ENCODE measurements at places on chromosomes 7 and 10.

DNA sequence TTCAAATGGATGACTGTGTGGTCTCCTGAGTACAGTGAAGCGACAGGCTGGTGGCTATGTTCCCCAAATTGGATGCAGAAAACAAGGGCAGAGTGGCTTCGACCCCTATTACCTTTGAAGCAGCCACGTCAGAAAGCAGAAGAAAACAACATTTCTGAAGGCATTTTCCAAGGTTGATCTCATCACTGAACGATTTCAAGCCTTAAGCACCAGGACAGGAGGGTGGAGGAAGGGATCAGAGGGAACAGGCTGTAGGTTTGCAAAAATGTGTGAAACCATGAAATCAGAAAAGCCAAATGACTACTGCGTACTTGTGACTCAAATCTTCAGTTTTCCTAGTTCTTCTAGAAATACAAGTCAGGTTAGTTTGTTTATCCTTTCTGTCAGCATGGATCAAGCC lies 181.0 kb upstream of the TMEM106B start:
- no peak for DNase-seq

- no peak for DNase-seq
These were observed 58.7 kb downstream of the MTURN start for GRCh38 chr7:30193336-30193943.

- no peak for DNase-seq
These were observed 20.9 kb downstream of the NUP205 start for GRCh38 chr7:135578569-135578968.

- no peak for DNase-seq
These were observed 170.6 kb downstream of the LRRN3 start for GRCh38 chr7:111261496-111261895.

DNA sequence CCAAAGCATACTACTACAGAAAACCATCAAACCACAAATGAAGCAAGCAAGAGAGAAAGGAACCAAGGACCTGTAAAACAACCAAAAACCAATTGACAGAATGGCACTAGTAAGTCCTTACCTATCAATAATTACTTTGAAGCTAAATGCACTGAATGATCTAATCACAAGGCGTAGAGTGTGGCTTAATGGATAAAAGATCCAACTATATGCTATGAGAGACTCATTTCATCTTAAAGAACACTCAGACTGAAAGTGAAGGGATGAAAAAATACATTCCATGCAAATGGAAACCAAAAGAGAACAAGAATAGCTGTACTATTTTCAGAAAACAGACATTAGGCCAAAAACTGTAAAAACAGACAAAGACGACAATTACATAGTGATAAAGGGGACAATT lies 70.7 kb downstream of the CRPPA start:
- DNase-seq: no peak

GRCh38 chr10:122306744-122307143 lies 35.6 kb downstream of the BTBD16 start:
- no peak for DNase-seq

DNA sequence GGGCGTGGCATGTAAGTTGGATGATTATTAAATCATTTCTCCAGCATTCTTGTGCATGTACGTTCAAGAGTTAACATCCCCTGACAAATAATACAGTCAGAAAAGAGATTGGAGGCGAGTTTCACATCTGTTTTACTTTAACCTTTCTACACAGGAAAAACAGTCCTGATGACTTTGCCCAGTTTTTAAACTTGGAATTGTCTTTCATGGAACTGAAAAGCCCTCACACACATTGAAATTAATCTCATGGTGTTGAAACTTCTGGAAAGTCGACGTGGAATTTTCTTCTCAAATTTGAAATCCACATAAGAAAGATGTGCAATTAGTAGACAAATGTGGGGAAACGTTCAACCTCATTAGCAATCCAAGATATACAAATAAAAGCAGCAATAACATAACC lies 31.2 kb upstream of the ZNF438 start:
- no peak for DNase-seq

DNA sequence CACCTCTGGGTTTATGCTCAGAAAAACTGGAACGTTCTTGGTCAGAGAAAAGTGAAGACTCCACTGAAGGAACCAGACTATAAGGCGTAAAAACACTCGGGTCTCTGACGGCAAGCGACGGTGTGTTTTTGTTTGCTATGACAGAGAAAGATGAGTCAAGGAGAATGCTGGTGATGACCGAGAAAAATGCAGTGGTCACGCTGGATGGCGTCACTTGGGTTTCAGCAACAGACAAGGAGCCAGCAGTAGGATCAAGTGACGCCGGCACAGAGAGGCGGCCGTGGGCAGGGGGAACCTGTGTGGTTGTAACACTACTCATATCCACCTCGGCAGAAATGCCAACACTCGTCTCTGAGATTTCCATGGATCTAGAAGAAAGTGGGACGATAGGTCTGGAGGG lies 63.4 kb downstream of the KIAA1549 start:
- no peak for DNase-seq

GRCh38 chr10:18498998-18499397 lies 152.4 kb downstream of the NSUN6 start:
- DNase-seq: no peak

DNA sequence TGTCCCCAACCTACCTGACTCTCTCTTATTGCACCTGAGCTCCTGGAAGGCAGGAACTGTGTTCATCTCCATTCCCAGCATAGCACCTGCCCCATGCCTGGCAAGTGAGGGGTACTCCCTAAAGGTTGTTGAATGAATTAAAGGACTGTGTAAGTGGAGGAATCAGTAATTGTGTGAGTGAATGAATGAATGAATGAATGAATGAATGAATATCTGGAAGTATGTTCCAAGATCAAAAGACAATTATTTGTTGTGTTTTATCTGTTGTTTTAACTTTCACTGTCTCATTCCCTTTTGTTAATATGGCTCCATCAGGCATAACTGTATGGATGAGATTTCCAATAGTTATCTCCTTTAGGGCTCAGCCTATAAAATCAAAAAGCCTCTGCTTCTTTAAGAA lies 4.0 kb downstream of the WIPF3 start:
- DNase-seq: no peak

DNA sequence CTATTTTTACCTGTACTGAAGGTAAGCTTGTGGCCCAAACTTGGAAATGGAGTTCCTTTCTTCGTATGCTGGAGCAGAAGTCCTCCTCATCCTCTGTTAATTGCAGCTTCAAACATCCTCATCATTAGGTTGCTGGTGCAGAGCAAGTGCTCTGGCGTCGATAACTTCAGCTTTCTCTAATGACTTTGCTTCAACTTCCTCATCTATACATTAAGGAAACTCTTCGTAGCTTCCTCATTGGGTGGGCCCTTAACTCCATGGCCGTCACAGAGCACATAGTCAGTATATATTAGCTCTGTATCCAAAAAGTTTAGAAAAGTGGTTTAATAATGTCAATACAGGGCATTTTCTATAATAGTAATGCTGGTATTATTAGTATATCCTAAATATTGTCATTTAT lies 447.7 kb downstream of the SUGCT start:
- no peak for DNase-seq

GRCh38 chr7:112414855-112415490 lies 35.3 kb upstream of the IFRD1 start:
- DNase-seq: no peak

DNA sequence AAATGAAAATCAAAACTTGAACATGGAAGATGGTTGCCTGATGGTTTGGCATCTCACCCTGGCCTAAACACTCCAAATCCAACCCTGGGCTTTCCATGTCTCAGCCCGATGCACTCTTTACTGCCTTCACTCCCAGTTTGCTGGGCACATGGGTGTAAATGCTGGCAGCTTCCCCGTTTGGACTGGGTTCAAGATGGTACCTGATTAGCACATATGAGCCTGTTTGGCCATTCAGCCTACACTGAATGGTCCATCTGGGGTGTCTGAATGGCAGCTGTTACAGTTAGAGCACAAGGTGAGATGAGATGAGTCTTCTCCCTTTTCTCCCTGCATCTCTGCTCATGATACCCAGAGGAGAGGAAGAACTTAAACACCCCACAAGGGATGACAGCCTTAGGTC lies 37.1 kb downstream of the ATXN7L1 start:
- DNase-seq: no peak

DNA sequence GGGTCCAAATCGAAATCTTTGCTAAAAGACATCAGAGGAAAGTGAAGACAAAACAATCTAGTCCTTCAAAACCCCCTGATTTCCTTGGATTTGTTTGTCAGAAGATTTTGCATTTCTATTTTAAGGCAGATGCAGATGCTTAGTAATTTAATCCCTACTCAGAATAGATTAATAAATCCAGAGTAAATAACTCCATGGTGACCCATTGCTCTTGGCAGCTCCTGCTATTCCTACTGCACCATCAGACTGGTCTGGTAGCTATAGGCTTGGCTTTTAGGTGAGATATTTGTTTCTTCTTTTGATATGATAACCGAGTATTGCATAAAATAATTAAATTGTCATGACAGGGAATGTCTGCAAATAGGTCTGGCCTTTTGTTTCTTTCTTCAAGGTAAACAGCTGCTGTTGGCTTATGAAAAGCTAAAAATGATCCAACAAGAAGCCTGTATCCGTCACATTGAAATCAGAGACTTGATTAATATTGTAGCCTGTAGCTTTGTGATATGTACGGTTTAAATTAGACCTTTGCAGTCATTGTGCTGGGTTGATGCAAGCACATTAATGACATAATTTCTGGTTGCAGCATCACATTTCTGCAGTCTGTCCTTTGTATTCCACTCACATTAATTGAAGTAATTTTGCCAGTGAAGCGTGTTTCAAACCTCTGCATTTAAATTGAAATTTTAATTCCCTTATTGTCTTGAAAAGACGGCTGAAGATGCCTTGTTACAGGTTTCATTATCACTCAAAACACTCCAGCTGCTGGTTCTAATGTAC lies 40.7 kb downstream of the EXOC4 start:
- no peak for DNase-seq

- no peak for DNase-seq
These were observed 1.2 kb downstream of the FOXK1 start for GRCh38 chr7:4683043-4683883.

DNA sequence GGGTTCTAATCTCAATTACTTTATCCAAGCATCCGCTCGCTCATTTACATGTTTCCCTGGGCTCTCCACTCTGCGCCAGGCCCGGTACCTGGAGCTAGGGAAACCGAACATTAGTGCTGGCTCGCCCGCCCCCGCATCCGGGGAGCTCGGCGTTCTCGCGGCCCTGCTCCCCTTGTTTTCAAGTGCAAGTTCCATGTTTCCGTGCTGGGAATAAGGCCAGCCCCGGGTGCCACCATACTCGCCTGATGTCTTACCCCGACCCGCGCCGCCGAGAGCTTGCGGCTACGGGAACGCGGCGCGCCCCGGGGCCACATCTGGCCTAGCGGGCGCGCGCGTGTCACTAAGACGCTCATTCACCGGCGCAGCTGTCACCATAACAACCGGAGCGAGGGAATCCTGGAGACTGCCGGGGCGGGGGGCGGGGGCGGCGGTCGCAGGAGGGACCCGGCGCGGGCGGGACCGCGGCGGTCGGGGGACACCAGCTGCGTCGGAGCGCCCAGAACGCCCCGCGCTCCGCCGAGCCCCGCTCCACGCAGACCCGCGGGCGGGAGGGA lies at the start of gene NEURL1:
NEURL1 (plus strand) TSS at position 344 of the 554 bp plus-strand sequence. CDS start 683 bp downstream, outside the sequence.
- DNase-seq: no peak

- no peak for DNase-seq
These were observed 178.1 kb downstream of the AVL9 start for GRCh38 chr7:32673275-32673983.

DNA sequence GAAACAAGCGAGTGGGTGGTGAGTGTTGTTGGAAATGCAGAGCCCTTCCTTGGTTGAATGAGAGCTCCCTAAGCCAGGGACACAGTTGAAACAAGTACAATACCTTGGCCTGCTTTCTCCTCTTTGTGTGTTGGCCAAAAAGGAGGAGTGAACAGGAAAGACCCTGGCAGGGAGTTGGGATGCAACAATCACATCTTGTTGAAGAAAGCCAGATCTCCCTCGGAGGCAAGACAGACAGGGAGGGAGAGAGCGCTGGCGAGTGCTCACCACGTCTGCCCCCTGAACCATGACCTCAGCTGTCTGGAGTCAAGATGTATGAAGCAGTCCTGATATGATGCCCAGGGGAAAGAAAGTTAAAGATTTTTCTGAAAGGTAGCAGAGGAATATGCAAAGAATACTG lies 66.8 kb downstream of the ADAM12 start:
- DNase-seq: no peak

GRCh38 chr7:359766-360361 lies 69.9 kb downstream of the FOXL3 start:
- no peak for DNase-seq

GRCh38 chr7:7944619-7945282 lies 23.8 kb upstream of the GLCCI1 start:
- no peak for DNase-seq

- no peak for DNase-seq
These were observed 10.7 kb downstream of the KMT2E start for GRCh38 chr7:105024734-105025133.

GRCh38 chr10:103367379-103367781 lies 396 bp upstream of the TAF5 start:
- DNase-seq: no peak

- no peak for DNase-seq
These were observed 40.4 kb upstream of the DMTF1 start for GRCh38 chr7:87111877-87112276.

- DNase-seq: no peak
These were observed 102.4 kb upstream of the KLF6 start for GRCh38 chr10:3887404-3887803.

DNA sequence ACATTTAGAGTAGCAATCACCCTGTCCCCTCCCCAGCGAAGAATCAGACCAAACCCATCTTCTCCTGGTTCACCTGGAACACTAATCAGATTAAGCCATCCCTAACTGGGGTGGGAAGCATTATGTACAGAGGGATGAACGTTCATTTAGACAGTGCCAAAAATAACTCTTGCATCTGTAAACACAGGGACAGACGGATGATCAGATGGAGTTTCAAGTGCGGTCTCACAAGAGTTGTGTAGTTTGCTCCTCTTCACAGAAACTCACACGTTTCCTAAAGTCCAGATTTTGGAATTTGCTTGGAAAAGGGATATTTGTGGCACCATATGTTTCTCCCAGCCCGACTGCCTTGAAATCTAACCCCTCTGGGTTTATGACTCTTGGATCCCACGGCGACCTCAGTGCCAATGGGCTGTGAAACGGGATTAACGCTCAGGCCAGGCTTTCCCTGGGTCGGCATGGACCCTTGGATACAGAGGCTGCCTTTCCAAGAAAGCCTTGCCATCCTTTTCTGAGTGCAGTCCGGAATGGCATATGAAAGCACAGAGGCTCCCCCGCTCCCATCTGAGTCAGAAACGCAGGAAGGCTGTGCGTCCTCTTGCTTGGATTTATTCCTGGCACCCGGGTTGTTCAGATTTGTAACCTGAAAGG lies 293.2 kb upstream of the HABP2 start:
- no peak for DNase-seq

- DNase-seq: no peak
These were observed 171.8 kb upstream of the SHH start for GRCh38 chr7:155984028-155984580.

DNA sequence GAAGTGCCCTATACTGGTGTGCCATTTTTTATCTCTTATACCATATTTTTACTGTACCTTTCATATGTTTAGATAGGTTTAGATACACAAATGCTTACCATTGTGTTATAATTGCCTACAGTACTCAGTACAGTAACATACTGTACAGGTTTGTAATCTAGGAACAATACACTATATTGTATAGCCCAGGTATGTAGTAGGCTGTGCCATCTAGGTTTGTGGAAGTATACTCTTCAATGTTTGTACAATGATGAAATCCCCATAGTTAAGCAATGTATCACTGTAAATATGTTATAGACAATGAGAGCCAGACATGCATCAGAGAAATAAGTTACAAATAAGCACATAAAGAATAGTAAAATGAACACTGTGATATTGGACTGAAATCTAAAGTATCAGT lies 109.1 kb downstream of the IQUB start:
- DNase-seq: no peak

- no peak for DNase-seq
These were observed 287.6 kb downstream of the ADARB2 start for GRCh38 chr10:1449572-1450205.

All from hematopoietic multipotent progenitor cell treated with erythropoietin and hydrocortisone succinate and interleukin-3 and kit ligand, for 17 days (in vitro differentiated cells).